Activated CD4-positive, CD25-positive, alpha-beta regulatory T cell treated with anti-CD3 and anti-CD28 coated beads, Interleukin-2, amount 50 U/mL, for 16 hours (primary cell): ENCODE measurements at places on chromosomes 2 and 18.

- no peak for DNase-seq
Measured at GRCh38 chr2:46562451-46562840, 83.1 kb downstream of the TMEM247 start.

GRCh38 chr18:57804557-57804956, 1.4 kb upstream of the ATP8B1 start:
- DNase-seq: no peak

DNA sequence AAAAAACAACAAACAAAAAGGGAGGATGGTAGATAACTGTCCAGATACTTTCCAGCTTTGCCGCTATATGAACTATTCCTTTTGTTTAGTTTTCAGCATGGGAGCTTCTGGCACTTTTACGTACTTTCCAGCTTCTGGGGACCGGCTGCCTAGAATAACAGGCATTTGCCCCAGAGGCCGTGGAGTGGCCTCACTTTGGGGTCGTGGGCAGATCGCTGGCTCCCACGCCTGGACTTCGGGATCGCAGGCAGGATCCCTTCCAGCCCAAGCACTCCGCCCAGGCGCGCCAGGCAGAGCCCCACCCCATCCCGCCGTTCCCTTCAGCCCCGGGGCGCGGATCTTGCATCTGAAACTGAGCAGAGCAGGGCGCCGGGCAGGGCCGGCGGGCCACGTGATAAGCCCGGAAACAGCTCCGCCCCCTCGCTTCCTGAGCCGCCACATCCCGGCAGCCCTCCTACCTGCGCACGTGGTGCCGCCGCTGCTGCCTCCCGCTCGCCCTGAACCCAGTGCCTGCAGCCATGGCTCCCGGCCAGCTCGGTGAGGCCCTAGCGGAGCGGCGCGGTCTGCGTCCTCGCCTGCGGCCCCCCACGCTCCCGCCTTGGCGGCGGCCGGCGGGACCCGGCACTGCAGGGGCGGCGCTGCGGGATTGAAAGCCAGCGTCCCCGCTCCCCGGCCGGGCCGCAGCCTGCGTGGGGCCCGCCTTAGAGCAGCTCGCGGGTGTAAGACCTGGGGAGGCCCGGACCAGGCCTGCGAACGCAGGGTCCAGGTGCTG, at the start of gene ATIC:
TSS of gene ATIC (plus strand) at position 435 of the 772 bp plus-strand sequence. CDS start at position 519, 84 bp downstream.
- peak; percentile 71 for DNase-seq

DNA sequence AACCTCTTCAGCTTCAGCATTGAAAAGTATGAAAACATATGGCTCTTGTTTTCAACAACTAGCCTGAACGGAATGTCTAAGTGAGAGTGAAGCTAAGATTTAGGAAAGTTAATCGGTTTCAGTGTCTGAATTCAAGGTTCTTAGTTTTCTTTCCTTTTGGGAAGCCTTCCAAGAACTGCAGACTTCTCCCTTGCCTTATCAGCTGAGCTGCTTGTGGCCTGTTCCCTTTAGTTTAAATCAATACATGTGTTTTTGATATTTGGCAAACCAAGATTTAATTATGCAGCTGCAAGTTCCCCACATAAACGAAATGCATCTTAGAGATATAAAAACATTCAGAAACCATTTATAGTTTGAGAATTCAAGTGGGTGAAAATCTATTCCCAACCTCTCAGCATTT, 274.3 kb upstream of the NRP2 start:
- no peak for DNase-seq

GRCh38 chr2:64283641-64284361, 139.6 kb upstream of the PELI1 start:
- no peak for DNase-seq

DNA sequence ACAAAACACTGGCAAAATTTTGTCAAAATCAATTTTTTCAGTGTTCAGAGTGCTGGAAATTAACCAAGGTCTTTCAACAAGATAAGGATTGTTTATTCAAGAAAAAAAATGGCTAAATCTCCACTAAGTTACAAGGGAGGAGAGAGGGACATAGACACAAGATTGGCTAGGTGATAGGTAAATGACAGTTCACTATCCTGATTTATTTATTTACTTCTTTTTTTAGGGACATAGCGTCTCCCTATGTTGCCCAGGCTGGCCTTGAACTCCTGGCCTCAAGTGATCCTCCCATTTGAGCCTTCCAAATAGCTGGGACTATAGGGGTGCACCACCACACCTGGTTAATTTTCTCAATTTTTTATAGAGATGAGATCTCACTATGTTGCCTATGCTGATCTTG, 3.7 kb upstream of the WDR33 start:
- DNase-seq: no peak

- DNase-seq: no peak
Measured at GRCh38 chr2:218406949-218407618, 7.4 kb downstream of the CTDSP1 start.

GRCh38 chr2:165833156-165833555, 39.1 kb upstream of the GALNT3 start:
- DNase-seq: no peak

- no peak for DNase-seq
Measured at GRCh38 chr2:201880579-201880978, 74.2 kb downstream of the CDK15 start.

DNA sequence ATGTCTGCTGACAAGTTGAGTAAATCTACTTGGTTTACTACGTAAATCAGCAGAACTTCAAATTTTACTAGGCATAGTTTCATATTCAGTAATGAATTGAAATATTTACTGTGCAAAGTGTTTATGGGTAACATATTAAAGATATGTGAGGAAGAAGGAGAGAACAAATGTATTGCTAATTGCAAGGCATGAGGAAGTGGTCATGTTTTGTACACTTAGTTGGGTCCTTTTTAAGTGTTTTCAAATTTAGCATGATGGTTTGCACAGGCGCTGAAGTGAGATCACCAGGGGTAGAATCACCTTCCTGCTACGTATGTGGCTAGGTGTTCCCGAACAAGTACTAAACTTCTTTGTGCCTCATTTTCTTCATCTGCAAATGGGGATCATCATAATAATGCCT, 1534.4 kb downstream of the LRP1B start:
- DNase-seq: no peak

DNA sequence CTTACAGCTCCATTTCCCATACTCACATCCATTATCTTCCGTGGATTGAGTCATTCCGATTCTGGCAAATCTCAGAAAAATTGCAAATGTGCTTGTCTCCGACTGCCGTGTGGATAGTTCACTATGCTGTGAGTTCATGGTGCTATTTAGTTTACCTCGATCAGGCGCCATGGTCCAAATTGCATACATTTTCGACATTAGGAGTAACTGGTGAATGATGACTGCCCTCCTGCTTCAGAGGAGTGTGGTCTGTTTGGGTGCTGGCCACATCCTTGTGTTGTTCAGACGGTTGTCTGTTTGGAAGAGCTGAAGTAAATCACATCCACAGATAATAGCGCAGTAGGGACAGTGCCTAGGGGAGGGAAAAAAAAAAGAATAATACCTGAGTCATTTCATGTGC, 439.5 kb downstream of the ZNF516 start:
- no peak for DNase-seq

DNA sequence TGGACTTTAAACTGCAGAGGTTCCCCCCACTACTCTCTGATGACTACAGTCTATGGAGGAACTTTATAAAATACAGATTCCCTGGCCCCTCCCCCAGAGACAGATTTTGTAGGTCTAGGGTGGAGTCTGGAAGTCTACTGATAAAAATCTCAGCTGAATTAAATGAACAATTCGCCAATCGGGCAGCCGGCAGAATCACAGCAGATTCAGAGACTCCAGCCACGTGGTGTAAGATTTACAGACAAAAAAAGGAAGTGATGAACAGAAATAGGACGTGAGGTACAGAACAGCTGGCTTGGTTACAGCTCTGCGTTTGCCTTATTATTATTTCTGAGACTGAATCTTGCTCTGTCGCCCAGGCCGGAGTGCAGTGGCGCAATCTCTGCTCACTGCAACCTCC, 21.4 kb upstream of the MTA3 start:
- DNase-seq: no peak

- DNase-seq: no peak
Measured at GRCh38 chr2:131031431-131031841, 61.8 kb downstream of the FAM168B start.

- DNase-seq: no peak
Measured at GRCh38 chr2:45256867-45257641, 247.8 kb upstream of the SIX2 start.

- no peak for DNase-seq
Measured at GRCh38 chr18:62539284-62540165, 16.7 kb downstream of the ZCCHC2 start.

DNA sequence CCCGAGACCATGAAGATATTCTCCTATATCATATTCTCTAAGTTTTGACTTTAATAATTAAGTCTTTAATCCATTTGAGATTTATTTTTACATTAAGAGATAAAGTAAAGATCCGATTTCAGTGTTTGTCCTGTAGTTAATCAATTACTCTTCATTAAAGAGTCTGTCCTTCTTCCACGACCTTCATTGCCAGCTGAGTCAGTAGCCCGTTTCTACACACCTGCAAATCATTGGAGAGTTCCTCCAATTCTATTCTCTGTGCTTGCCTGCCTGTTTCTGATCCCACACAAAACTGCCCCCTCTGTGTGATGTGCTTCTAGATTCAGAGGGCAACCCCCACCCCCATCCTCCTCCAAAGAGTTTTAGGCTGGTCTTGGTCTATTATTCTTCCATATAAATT, 119.2 kb downstream of the KCNF1 start:
- no peak for DNase-seq

DNA sequence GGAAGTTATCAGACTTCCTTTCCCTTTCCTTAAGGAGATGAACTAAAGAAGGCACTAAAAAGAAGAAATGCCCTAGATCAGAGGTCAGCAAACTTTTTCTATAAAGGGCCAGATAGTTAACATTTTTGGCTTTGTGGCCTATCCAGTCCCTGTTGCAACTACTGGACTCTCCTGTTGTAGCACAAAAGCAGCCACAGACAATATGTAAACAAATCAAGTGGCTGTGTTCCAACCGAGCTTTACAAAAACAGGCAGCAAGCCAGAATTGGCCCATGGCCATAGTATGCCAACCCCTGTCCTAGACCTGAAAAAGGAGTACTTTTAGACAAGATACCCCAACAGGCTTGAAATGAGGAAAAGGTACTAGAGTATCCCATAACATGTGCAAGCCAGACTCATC, 10.9 kb downstream of the NHEJ1 start:
- no peak for DNase-seq

GRCh38 chr2:216551234-216552068, 52.8 kb downstream of the RPL37A start:
- no peak for DNase-seq

GRCh38 chr2:216660496-216660895, 27.3 kb downstream of the IGFBP2 start:
- DNase-seq: no peak

DNA sequence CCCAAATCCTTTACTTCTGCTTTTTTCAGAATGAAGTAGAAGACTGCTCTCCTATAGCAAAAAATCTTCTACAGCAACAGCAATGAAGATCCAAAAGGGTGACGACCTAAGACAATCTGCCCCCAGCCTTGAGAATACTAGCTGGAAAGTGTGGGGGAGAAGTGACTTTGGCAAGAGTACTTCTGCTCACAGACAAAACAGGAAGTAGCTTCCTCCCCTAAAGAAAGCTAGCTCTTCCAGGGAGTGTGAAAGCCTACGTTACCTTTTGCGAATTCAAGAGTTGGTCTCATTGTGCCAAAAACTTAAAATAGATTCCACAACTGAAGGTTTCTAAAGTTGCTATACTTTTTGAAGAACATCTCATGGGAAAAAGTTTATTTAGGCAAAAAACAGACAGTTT, 1069.2 kb upstream of the CHAC2 start:
- no peak for DNase-seq
